Chondrocyte (in vitro differentiated cells): ENCODE measurements at places on chromosomes 11 and 22.

- DNase-seq: no peak
Observed at GRCh38 chr22:17964643-17965042, 59.7 kb downstream of the MICAL3 start.

DNA sequence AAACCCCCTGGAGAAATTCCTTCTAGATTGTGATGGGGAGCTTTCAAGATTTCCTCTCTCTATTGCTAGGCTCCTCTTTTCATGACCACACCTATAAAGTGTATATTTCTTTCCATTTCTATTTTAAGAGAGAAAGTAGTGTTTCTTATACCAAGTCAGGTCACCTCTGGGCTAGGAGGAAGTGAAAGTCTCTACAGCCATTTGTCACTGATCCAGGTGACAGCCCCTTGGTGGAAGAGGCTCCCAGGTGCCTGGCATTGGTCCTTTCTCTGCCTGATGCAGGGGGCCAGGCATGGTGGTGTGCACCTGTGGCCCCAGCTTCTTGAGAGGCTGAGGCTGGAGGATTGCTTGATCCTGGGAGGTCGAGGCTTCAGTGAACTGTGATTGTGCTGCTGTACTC lies 64.7 kb downstream of the DHCR7 start:
- DNase-seq: no peak

DNA sequence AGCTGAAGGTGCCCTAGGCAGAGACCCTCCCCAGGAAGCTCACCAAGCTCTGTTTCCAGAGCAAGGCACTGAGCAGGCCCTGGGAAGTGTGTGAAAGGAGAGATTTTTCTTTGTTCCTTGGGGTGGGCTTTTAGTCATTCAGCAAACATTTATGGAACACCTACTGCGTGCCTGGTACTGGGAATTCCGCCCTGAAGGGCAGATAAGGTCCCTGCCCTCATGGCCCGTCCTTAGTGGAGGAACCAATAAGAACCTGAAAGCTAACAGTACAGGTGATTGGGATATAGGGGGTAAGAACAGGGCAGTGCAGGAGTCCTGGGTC lies 3.9 kb downstream of the TMEM134 start:
- DNase-seq: no peak

GRCh38 chr11:117456027-117456720 lies 128.5 kb downstream of the CEP164 start:
- DNase-seq: no peak

DNA sequence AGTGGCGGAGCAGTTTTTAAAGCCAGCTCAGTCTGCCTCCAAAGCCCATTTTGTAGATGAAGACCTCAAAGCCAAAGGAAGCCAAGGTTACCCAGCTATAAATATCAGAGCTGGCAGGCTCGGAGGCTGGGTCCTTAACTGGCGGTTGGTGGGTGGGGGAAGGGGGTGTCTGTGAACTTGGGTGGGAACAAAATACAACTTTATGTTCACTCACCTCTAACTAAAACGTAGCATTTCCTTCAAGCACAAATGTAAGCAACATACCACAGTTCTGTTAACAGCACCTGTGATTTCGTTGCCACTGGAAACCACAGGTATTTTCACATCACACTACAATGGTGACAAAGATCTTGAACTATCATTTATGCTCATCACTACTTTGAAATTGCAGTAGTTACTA lies 99.7 kb upstream of the SYT13 start:
- no peak for DNase-seq
